Mesothelial cell of epicardium (in vitro differentiated cells): ENCODE measurements at places on chromosomes 5 and 9.
A peak's percentile ranks its signal among the peaks of the same experiment; 100 is the strongest.

DNA sequence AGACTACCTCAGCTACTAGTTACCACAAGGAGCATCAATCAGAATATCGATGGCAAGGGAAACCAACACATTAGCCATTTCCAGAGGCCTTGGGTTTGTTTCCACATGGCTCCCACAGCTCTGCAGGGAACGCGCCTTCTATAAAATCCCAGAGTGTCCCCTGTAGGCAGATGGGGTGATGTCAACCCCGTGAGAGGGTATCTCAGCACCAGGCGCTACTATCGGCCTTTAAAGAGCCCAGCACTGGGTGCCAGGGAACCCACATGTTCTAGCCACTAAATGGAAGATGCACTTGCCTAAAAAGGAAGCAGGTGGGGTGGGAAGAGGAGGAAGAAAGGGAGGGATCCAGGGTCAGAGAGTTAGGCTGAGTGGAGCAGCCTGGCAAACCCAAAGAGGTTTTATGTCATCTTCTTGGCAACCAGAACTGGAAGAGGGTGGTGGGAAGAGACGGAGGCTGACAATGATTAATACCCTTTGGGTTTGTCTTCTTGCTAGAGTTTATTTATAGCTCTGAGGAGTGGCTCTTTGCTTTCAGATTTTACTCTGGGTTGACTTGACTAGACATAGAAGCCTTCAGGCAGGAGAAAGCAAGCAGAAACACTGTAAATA is 19.9 kb downstream of the MACROH2A1 start:
- H3K27me3 ChIP-seq = no peaks in the 10 kb centered on the region
- peak overlapping the region; percentile 89 for H3K27ac ChIP-seq
- peaks cover 64% of the 10 kb centered on the region for H3K4me1 ChIP-seq
- no peak overlapping the region for H3K4me3 ChIP-seq

- H3K36me3 ChIP-seq = no peaks in the 10 kb centered on the region
- DNase-seq = peak; percentile 63
- H3K4me1 ChIP-seq = peaks cover 54% of the 10 kb centered on the region
- H3K27me3 ChIP-seq = peaks cover 5% of the 10 kb centered on the region
Observed at GRCh38 chr5:168291342-168291963, at the start of gene WWC1. TSS of gene WWC1 (plus strand) at chr5:168291645. CDS start at chr5:168292153, 508 bp downstream.

- H3K27ac ChIP-seq = no peak overlapping the region
- no peaks in the 10 kb centered on the region for H3K36me3 ChIP-seq
- H3K4me3 ChIP-seq = no peak overlapping the region
- peaks cover 16% of the 10 kb centered on the region for H3K4me1 ChIP-seq
Observed at GRCh38 chr9:136268735-136269134, 23.1 kb upstream of the QSOX2 start.

DNA sequence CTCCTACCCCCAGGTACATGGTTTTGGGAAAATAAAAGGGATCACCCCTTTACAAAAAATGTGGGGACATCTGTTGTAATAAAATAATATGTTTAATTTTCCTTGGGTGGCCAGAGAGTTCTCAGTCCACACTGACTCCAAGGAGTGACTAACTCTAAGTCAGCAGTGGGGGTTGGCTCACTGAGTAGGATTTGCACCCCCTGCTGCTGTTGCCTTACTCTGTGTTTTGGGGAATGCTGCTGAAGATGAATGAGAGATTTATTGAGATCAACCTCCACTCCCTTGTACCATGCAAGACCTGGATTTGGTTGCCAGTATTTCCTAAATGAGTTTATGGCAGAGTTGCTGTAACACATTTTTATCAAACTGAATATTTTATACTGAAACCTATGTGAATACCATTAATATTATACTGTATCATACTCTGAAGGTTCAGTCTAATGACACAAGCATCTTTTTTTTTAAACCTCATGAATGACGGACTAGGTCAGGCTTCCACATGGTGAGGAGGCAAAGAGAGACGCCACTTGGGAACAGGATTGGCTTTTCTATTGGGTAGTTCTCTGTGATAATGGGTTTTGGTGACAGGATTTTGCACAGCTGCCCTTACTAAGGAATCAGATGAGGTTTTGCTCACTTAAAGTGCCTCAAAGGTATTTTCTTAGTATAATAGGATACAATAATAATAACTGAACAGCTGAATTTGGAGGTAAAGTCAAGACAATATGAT is 121.3 kb upstream of the OSMR start:
- H3K27me3 ChIP-seq = peaks cover 2% of the 10 kb centered on the region
- no peak overlapping the region for H3K27ac ChIP-seq
- DNase-seq = no peak

DNA sequence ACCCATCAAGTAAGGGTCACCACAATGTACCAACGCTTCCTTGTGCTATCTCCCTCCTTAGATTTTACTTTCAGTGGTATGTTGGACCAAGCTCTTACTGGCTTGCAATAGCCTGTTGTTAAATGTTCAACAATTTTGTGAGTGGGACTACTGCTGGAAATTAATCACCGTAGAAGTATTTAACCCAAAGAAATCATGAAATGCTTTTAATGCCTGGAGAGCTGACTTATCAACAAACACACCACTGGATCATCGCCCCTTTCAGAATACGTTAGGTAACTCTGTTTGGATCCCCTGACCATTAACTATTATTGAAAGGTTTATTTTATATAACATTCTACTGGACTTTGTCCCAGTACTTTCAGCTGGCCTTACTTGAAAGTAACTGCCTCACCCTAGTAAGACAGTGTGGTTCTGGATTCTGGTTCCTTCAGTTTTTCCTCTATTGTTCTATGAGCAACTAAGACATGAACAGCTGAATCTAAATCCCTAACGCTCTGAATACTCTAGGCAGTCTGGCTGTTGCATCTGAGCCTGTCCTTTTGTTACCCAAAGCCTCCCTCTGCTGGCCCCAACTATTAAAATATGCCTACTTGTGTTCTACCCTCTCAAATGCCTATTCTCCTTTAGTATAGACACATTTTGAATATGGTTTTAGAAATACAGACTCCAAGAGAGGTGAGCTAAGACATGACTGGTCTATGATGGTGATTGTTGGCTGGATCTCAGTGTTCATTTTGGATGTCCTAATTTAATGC is 1203.4 kb upstream of the DMAC1 start:
- no peaks in the 10 kb centered on the region for H3K27me3 ChIP-seq
- H3K27ac ChIP-seq = no peak overlapping the region
- no peaks in the 10 kb centered on the region for H3K36me3 ChIP-seq
- DNase-seq = no peak

- H3K27ac ChIP-seq = no peak overlapping the region
- H3K27me3 ChIP-seq = no peaks in the 10 kb centered on the region
- H3K36me3 ChIP-seq = peaks cover 41% of the 10 kb centered on the region
- H3K4me3 ChIP-seq = no peak overlapping the region
Observed at GRCh38 chr5:126481243-126481642, 58.0 kb downstream of the GRAMD2B start.

DNA sequence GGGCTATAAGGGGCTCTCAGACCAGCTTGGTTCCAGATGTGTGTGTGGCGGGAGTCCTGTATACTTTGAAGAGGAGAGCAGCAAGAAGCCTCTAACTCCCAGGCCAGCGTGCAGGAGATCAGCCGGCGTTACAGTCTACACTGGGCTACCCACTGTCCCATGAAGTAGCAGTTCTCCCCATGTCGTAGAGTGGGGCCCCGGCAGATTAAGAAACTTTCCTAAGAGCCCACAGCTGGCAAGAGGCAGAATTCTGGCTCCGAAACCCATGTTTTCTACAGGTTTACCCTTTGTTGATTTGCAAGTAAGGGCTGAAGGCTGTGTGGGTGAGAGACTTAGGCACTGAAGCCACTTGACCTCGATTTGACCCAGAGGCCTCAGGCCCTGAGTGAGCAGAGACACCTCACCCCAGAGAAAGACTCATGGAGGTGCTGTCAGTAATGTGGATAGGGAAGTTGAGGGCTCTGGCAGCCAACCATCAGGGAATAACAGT is 881 bp upstream of the B4GALT1 start:
- H3K4me3 ChIP-seq = peak overlapping the region; percentile 81
- no peaks in the 10 kb centered on the region for H3K27me3 ChIP-seq
- H3K36me3 ChIP-seq = no peaks in the 10 kb centered on the region
- peak; percentile 51 for DNase-seq

DNA sequence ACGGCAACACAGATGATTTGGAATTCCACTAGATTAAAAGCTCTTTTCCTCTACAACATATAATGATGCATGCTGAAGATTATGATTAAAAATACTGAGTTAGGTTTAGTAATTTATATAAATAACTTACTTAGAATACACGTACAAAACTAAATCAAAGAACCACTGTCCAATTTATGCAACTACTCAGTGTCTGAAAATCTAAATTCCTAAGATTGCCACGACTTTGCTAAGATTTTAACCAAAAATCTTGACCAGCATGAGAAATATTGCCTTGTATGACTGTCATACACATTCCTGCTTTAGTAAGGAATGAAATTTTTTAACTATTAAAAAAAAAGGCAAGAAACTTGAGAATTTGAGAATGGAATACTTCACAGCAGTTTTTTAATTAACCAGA is 292.4 kb downstream of the ZNF608 start:
- no peaks in the 10 kb centered on the region for H3K27me3 ChIP-seq
- H3K4me3 ChIP-seq = no peak overlapping the region
- DNase-seq = no peak

- H3K27ac ChIP-seq = peak overlapping the region; percentile 98
- H3K4me1 ChIP-seq = peaks cover 21% of the 10 kb centered on the region
- no peak for DNase-seq
- peak overlapping the region; percentile 82 for H3K4me3 ChIP-seq
- H3K27me3 ChIP-seq = no peaks in the 10 kb centered on the region
Observed at GRCh38 chr5:82278711-82279370, 687 bp upstream of the RPS23 start.

DNA sequence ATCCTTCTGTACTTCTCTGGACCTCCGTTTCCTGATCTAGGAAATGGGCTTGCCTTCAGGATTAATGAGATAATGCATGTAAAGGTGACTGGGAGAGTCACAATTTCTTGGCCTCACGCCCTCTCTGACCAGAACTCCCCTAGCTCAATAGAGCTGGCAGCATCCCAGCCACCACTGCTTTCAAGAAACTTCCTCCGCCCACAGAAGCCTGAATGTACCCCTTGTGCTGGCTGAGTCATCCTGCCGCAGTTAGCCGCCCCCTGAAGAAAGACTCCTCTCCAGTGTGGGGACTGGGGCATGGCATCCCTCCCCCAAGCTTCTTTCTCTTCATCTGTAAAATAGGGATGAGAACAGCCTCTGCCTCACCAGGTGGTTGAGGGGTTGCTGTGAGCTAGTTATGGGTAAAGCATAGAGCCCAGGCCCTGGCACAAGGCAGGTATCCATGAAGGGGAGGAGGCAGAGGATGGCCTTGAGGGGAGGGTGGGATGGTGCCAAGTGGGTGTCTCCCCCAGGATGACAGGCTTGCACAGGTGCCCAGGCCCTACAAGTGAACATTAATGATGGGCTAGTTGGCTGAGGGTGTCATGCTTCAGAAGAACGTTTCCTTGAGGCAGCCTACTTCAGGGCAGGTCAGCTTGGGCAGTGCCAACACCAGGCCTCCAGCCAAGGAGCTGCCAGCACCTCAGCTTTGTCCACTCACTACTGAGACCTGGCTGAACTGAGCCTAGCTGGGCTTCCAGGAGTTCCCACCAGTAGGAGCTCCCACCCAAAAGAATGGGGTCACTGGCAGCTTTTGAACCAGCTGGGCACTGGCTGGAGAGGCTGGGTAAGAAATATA is 3.4 kb downstream of the PDLIM4 start:
- H3K27ac ChIP-seq = peak overlapping the region; percentile 93
- DNase-seq = peak; percentile 27
- H3K27me3 ChIP-seq = no peaks in the 10 kb centered on the region
- H3K4me1 ChIP-seq = peaks cover 59% of the 10 kb centered on the region
